ENCODE measurements at places on chromosomes 2 and 18.

DNA sequence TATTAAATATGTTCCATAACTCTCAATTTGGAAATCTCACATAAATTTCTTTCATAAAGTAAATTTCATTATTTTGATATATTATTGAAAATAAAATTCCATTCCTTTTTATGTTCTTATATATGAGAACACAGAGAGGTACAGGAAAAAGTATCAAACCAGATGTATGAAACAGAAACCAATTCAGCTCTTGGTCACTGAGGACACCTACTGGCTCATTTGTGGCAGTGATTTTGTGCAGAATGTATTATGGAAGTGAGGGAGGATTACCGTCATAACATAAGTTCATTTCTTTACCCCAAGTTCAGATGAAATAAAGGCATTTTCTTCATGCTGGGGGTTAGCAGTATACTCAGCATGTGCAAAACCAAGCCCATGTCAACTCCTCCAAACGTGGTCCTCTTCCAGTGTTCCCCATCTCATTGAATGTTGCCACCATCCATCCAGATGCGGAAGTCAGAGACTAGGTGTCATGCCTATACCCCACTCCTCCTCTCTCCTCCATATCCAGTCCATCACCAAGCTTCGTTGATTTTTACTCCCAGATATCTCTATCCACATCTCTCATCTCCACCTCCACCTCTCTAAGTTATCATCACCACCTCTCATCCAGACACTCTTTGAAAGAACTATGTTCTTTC lies 41.7 kb upstream of the MALL start:
- DNase-seq, result no peak

GRCh38 chr2:121475811-121476571 lies 54.7 kb upstream of the RNU4ATAC start:
- DNase-seq, result no peak

- no peak for DNase-seq
Observed at GRCh38 chr2:236862961-236863728, 222.5 kb upstream of the COPS8 start.

DNA sequence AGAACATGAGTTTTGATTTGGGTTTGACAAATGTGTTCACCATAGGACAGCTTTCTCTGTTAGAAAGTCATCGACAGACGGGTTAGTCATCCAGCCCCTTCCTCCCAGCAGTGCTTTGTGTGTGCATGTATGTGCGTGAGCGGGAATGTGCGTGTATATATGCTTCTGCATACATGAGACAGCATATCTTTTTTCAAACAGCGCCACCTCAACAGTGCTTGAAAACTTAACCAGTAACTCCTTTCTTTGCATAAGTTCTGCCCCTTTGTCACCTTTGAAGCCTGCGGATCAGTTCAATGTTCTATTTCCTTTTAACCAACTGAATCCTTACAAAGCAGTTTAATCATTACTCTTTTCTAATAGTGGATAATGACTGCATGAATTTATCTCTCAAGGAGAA lies 351.4 kb downstream of the LPIN1 start:
- DNase-seq, result no peak

DNA sequence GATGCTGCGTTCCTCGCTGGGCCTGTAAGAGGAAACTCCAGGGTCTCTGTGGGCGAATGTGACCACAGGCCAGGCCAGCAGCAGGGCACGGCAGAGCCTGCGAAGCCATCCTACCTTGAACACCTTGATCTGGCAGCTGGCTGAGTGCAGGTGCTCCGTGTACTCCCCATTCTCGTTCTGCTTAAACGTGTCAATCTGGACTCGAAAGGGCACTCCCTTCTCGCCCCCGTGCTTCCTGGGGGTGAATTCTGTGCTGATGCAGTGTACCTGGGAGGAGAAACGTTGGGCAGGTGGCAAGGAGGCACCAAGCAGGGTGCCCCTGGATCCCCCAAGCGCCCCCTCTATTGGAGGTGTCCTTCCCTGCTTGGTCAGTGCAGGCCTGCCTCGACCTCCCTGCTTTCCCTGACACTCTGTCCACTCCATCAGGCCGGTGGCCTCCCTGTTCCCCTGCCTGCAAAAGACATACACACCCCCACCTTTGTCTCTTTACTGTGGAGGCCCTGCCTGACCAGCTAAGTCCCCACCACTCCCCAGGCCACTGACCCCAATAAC lies 38.2 kb downstream of the TFCP2L1 start:
- DNase-seq, result no peak

DNA sequence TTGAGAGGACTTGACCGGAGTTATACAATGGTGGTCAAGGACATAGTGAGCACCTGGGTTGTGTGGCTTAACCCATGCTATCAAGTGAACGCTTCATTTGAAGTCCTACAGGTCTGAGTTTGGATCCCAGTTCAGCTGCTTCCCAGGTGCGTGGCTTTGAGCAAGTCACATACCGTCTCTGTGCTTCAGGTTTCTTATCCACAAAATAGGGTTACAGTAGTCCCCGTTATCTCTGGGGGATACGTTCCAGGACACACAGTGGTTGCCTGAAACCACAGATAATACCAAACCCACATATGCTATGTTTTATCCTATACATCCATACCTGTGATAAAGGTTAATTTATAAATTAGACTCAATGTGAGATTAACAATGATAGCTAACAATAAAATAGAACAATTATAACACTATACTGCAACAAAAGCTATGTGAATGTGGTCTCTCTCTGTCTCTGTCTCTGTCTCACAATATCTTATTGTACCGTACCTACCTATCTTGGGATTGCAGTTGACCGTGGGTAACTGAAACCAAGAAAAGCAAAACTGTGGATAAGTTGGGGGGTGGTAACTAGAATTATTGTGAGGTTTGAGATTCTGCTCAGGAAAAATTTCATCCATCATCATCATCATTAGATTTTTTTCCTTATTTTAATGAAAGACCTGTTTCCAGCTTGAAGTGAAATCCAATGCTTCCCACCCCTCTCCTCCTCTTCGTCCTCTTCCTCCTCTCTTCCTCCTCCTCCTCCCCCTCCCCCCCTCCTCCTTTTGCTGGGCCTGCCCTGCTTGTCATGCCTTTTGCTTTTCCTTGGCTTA lies 22.7 kb downstream of the LBH start:
- no peak for DNase-seq
